ENCODE measurements at places on chromosomes 6 and 20. TPM values are rescaled to one million over a fixed set of nuclear protein-coding genes. Genes with fewer than 3 reads are reported as not detected.
A peak's percentile ranks its signal among the peaks of the same experiment; 100 is the strongest.

DNA sequence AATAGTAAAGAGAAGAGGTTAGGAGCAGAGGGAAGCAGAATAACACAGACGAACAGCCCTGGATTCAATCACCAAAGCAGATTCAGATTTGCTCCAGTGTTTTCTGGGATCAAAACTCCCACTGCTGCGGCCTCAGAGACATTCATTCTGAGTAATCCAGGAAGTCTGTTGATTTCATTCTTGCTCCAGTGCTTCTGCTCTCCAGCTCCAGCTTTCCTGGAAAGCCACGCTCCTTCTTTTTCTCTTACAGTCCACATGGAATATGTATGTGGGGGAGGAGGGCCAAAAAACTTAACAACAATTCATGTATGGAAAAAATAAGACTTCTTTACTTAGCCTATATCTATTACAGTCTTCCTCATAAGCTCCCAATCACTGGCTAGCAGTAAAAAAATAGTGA, 26.4 kb upstream of the UST start:
- no peaks in the 10 kb centered on the region for H3K4me1 ChIP-seq
- no peak overlapping the region for H3K4me3 ChIP-seq
- no peaks in the 10 kb centered on the region for H3K36me3 ChIP-seq
- H3K27me3 ChIP-seq, result no peaks in the 10 kb centered on the region

- H3K27me3 ChIP-seq, result peaks cover 100% of the 10 kb centered on the region
- no peaks in the 10 kb centered on the region for H3K36me3 ChIP-seq
- no peak overlapping the region for H3K4me3 ChIP-seq
- DNase-seq, result no peak
- H3K4me1 ChIP-seq, result no peaks in the 10 kb centered on the region
- no peak overlapping the region for H3K27ac ChIP-seq
These were observed 185.9 kb downstream of the TRIM27 start for GRCh38 chr6:28737750-28738395.

- no peak for DNase-seq
- peaks cover 7% of the 10 kb centered on the region for H3K36me3 ChIP-seq
- H3K4me1 ChIP-seq, result peaks cover 63% of the 10 kb centered on the region
- no peak overlapping the region for H3K4me3 ChIP-seq
- no peaks in the 10 kb centered on the region for H3K27me3 ChIP-seq
These were observed 16.4 kb downstream of the RANBP9 start for GRCh38 chr6:13695252-13695651.

DNA sequence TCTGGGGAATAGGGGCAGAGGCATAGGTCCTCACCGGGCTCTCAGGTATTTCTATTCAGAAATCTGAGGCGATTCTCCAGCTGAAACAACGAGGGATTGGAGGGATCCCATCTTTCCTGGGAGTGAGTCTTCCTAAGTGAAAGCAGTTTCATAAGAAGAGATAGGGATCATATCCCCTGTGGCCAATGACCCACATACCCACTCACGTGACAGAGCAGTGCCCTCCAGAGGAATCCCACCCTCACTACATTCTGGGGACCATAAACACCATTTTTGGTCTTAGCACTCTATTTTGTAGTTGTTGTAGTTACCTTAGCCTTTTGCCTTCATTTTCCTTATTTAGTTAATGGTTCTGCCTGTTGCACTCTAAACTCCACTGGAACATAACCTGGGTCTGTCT, 121.1 kb downstream of the GPR63 start:
- no peaks in the 10 kb centered on the region for H3K36me3 ChIP-seq
- no peaks in the 10 kb centered on the region for H3K27me3 ChIP-seq
- H3K27ac ChIP-seq, result no peak overlapping the region

The CD24 gene
- 472 TPM for total RNA-seq

- H3K27ac ChIP-seq, result no peak overlapping the region
- no peaks in the 10 kb centered on the region for H3K36me3 ChIP-seq
- no peaks in the 10 kb centered on the region for H3K27me3 ChIP-seq
- peak; percentile 92 for DNase-seq
- no peaks in the 10 kb centered on the region for H3K4me1 ChIP-seq
These were observed 29.8 kb downstream of the RHAG start for GRCh38 chr6:49606721-49607390.

DNA sequence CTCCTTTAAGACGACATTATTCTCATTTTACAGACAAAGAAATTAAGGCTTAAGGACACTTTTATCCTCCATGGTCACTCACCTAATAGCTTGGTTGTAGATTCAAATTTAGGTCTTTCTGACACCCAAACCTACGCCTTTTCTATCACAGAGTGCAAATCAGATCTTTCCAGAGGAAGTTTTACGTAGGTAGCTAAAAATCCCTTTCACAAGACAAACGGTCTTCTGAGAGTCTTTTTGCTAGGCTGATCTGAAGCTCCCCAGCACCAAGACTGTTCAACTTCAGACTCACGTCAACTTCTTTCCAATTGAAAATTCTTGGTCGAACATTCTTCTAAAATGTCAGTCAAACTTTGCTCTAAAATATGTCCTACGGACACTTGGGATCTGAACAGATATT, 46.5 kb downstream of the BLOC1S5 start:
- H3K27me3 ChIP-seq, result no peaks in the 10 kb centered on the region
- peaks cover 21% of the 10 kb centered on the region for H3K36me3 ChIP-seq
- no peak overlapping the region for H3K4me3 ChIP-seq

DNA sequence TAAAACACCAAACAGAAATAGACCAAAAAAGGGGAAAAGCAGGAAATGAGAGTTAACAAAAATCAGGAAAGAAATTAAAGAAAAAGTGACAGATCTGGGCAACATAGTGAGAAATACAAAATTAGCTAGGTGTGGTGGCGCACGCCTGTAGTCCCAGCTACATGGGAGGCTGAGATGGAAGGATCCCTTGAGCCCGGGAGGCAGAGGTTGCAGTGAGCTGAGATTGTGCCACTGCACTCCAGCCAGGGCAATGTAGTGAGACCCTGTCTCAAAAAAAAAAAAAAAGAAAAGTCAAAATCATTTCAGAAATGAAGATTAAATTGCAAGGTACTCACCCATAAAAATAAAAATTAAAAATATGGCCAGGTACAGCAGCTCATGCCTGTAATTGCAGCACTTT, 13.0 kb upstream of the GRM4 start:
- peaks cover 26% of the 10 kb centered on the region for H3K27me3 ChIP-seq
- peaks cover 6% of the 10 kb centered on the region for H3K4me1 ChIP-seq
- H3K36me3 ChIP-seq, result no peaks in the 10 kb centered on the region
- H3K27ac ChIP-seq, result no peak overlapping the region
- no peak overlapping the region for H3K4me3 ChIP-seq
- DNase-seq, result no peak

GRCh38 chr20:34522969-34523871, 7.0 kb downstream of the DYNLRB1 start:
- peaks cover 42% of the 10 kb centered on the region for H3K4me1 ChIP-seq
- no peaks in the 10 kb centered on the region for H3K27me3 ChIP-seq
- peaks cover 14% of the 10 kb centered on the region for H3K36me3 ChIP-seq
- peak overlapping the region; percentile 8 for H3K27ac ChIP-seq
- H3K4me3 ChIP-seq, result no peak overlapping the region

The HCRTR2 gene
- total RNA-seq, result not detected

DNA sequence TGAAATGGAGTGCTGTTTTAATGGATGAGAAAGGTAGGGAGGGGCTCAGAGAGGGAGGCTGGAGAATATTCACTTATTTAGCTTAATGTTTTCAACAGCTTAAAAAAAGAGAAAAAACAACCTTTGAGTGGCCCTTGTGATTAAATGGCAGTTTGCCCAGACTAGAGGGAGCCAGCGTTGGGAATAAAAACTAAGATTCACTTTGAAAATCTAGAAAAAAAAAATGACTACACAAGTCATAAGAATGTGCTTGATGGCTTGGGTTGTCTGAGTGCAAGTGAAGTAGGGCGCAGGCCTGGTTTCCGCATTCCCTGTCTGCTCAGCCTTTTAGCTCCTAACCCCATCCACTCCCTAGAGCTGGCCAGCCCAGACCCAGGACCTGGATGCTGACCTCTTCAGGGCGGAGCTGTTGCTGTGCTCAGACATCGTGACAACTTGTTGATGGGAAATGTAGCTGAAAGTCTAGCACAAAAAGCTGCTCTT, 28.9 kb downstream of the UTRN start:
- H3K27ac ChIP-seq, result peak overlapping the region; percentile 36
- no peaks in the 10 kb centered on the region for H3K27me3 ChIP-seq
- DNase-seq, result peak; percentile 59
- peaks cover 60% of the 10 kb centered on the region for H3K4me1 ChIP-seq

DNA sequence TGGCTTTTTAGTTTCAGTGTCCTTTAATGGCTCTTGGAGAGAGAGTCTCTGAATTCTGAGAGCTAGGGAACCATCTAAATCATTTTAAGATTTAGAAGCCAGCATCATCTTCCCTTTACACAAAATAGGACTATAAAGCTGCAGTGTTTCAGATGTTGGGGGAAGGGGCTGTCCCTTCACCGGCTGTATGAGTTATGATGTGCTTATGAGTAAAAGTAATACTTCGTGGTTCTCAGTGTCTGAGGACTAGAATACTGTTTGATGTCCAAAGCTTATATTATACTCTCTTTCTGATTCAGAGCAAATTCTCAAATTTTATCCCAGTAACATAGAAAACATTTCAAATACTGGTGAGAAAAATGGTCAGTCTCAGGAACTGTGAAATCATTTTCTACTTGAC, 63.5 kb upstream of the FAM8A1 start:
- H3K4me3 ChIP-seq, result no peak overlapping the region
- H3K27ac ChIP-seq, result no peak overlapping the region
- no peaks in the 10 kb centered on the region for H3K27me3 ChIP-seq

- H3K27ac ChIP-seq, result peak overlapping the region; percentile 24
- H3K4me1 ChIP-seq, result peaks cover 18% of the 10 kb centered on the region
- no peak overlapping the region for H3K4me3 ChIP-seq
- H3K36me3 ChIP-seq, result no peaks in the 10 kb centered on the region
- no peak for DNase-seq
These were observed 508.7 kb upstream of the CITED2 start for GRCh38 chr6:139882977-139883728.
